ENCODE measurements at places on chromosomes 11 and 22. TPM values are rescaled to one million over a fixed set of nuclear protein-coding genes. Genes with fewer than 3 reads are reported as not detected.

DNA sequence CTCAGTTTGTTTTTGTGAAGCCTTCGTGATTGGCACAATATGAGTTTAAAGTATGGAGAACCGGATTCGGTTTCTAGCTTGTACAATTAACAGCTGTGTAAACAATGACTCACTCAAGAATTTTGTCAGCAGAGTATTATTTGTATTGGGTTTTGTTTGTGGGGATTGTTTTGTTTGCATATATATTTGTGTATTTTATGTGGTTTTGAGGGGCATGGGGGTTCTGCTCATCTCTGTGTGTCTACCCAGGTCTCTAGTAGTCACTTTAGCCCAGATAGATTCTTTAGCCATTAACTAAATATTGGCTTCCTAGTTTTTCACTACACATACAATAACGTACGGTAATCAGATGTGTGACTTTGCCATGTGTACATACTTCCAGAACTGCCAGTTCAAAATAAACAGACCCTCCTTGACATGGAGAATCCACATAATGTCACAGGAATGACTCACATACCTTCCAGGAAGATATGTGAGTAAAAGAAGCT is 7.5 kb upstream of the MS4A7 start:
- no peaks in the 10 kb centered on the region for H3K36me3 ChIP-seq
- no peak overlapping the region for H3K4me3 ChIP-seq
- no peaks in the 10 kb centered on the region for H3K4me1 ChIP-seq
- H3K27me3 ChIP-seq: no peaks in the 10 kb centered on the region
- H3K27ac ChIP-seq: no peak overlapping the region

GRCh38 chr11:109677876-109678275 is 255.9 kb downstream of the C11orf87 start:
- DNase-seq: no peak
- H3K4me3 ChIP-seq: no peak overlapping the region
- no peaks in the 10 kb centered on the region for H3K36me3 ChIP-seq
- H3K27ac ChIP-seq: no peak overlapping the region

- H3K4me1 ChIP-seq: peaks cover 25% of the 10 kb centered on the region
- no peaks in the 10 kb centered on the region for H3K36me3 ChIP-seq
- DNase-seq: no peak
- no peaks in the 10 kb centered on the region for H3K27me3 ChIP-seq
Observed at GRCh38 chr11:67365736-67366444, 7.5 kb downstream of the CLCF1 start.

DNA sequence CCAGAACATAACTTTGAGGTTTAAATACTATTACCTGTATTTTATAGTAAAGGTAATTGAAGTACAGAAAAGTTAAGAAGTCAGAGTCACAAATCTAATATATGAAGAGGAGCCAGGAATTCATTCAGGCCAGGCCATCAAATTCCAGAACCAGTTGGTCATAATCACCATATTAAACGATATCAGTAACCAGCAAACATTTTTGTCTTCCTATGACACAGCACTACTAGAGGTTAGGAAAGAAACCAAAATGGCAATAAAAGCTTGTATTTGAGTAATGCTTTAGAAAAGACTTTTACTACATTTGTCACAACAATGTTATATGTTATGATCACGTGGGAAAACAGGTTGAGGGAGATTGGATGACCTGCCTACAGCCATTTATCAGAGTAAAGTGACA is 62.2 kb downstream of the DKK3 start:
- H3K36me3 ChIP-seq: no peaks in the 10 kb centered on the region
- H3K27ac ChIP-seq: no peak overlapping the region
- DNase-seq: no peak
- no peak overlapping the region for H3K4me3 ChIP-seq
- H3K4me1 ChIP-seq: no peaks in the 10 kb centered on the region
- H3K27me3 ChIP-seq: no peaks in the 10 kb centered on the region

- peaks cover 11% of the 10 kb centered on the region for H3K4me1 ChIP-seq
- no peak overlapping the region for H3K27ac ChIP-seq
- no peak overlapping the region for H3K4me3 ChIP-seq
- no peaks in the 10 kb centered on the region for H3K36me3 ChIP-seq
Observed at GRCh38 chr11:117792241-117792640, 4.8 kb downstream of the DSCAML1 start.

- no peak for DNase-seq
- H3K36me3 ChIP-seq: no peaks in the 10 kb centered on the region
- no peaks in the 10 kb centered on the region for H3K27me3 ChIP-seq
- H3K4me1 ChIP-seq: no peaks in the 10 kb centered on the region
- H3K27ac ChIP-seq: no peak overlapping the region
Observed at GRCh38 chr11:33658195-33658900, 42.3 kb downstream of the C11orf91 start.

DNA sequence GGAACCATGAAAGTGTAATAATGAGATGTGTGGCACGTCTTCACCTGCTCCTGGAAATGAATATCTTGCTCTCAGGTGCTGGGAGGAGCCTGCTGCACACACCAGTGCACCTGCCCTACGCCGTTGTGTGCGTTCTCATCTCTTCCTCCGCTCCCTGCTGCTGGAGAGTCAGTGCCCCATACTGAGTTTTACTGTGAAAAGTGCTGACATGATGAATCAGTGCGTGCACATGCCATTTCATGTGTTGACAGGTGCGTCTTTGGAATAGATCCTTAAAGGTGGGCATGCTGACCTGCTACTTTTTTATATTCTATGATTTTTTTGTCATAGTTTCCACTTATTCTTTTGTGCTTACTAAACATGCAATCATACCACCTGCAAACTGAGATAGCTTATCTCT is 1015.8 kb downstream of the BRD1 start:
- H3K4me3 ChIP-seq: no peak overlapping the region
- no peak overlapping the region for H3K27ac ChIP-seq
- no peak for DNase-seq
- no peaks in the 10 kb centered on the region for H3K36me3 ChIP-seq

DNA sequence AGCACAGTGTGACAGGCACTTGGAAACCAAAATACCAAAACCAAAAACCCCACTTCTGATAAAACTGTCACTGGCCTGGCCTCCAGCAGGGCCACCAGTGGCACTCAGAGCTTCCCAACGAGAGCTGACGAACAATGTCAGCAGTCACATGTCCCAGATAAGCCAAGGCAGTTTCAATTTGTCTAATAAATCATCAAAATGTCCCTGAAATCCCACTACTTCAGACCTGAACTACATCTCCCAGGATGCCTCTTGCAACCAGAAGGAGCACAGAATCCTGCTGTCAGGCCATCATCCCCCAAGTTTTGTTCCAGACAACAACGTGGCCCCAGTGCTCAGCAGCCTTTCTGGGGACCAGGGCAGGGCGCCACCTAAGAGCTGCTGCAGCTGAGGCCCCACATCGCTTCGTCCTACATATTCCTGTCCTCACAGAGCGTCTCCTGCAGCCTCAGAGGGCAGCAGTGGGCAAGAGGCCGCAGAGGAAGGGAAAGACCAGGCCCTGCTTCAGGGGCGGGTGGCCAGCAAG is 25.1 kb downstream of the LRFN4 start:
- no peaks in the 10 kb centered on the region for H3K4me1 ChIP-seq
- H3K4me3 ChIP-seq: no peak overlapping the region
- H3K27me3 ChIP-seq: no peaks in the 10 kb centered on the region
- H3K36me3 ChIP-seq: no peaks in the 10 kb centered on the region
- no peak overlapping the region for H3K27ac ChIP-seq

DNA sequence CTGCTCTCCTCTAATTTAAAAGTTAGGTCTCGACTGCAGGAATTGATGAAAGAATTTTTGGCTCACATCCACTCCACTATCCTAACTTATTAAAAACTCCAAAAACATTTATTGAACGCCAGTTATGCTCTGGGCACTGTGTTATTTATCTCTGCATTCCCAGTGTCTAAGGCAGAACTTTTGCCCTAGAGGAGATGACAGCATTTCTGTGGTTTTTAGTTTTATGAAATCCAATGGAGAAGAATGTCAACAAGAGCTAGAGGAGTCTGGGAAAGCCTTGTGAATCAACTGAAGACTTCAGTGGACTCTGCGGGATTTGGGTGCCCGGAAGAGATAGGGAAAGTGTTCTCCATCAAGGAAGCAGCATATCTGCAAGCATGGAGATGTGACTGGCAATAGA is 217.0 kb upstream of the PGR start:
- H3K36me3 ChIP-seq: no peaks in the 10 kb centered on the region
- H3K4me3 ChIP-seq: no peak overlapping the region
- no peaks in the 10 kb centered on the region for H3K27me3 ChIP-seq
- DNase-seq: no peak

Gene MIF
- 472 TPM for total RNA-seq

Gene CALCB
- 1.7 TPM for total RNA-seq

Gene OR52J3
- total RNA-seq: not detected

Gene MCAM
- total RNA-seq: 39.1 TPM

Gene TRIM49C
- total RNA-seq: 0.37 TPM
